ENCODE measurements at places on chromosomes 6 and 20.

- no peak for DNase-seq
Measured at GRCh38 chr6:137647762-137648447, 153.7 kb upstream of the OLIG3 start.

- no peak for DNase-seq
Measured at GRCh38 chr6:166558156-166559005, 28.1 kb downstream of the RAMACL start.

- DNase-seq = no peak
Measured at GRCh38 chr6:14517516-14518105, 400.0 kb downstream of the CD83 start.

- no peak for DNase-seq
Measured at GRCh38 chr6:11970114-11970513, 42.0 kb upstream of the HIVEP1 start.

DNA sequence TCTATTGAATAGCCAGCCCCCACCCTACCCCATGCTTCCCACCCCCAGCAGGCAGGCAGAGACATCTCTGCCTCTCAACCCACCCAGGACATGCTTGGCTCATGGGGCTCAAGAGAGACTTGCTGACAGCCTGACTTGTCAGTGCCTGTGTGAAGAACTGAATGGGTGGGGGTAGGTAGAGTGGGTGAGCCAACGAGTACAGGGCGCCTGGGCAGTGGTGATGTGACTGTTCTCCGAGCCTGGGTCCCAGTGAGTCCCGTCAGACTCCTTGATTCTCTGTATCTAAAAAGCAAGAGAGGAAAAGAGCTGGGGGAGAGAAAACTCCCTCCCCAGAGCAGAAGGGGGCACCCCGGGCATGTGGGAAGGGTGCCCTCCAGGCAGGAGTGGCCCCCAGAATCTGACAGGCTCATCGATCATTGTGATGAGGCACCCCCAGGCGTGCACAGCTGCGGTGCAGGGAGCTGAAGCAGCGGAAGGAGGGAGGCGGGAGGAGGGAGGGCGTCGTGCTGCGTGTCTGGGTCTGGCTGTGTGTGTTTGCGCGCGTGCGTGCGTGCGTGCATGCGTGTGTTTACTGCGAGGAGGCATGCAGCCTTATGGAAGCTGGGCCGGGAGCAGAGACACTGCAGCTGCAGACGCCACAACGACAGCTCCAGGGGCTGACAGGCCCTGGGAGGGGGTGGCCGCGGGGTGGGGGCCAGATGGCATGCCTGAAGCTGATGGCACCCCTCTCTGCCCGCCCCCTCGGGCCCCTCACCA, 40.2 kb downstream of the FOXP4 start:
- no peak for DNase-seq

DNA sequence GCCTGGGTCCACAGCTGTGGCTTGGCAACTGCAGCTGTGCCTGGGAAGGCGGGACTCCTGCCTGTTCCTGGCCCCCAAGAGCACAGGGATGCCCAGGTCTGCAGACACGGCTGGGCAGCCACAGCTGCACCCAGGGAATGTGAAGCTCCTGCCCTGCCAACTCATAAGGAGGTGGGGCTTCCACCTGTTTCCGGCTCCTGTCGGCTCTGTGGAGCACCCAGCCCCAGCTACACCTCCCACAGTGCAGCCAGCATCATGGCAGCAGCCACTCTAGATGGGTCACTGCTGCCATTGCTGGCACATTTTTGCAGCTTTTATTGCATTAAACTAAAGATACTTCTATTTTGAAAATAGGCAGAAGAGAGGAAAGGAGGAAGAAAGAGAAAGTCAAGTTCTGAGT, 207.9 kb downstream of the SAMD5 start:
- no peak for DNase-seq

DNA sequence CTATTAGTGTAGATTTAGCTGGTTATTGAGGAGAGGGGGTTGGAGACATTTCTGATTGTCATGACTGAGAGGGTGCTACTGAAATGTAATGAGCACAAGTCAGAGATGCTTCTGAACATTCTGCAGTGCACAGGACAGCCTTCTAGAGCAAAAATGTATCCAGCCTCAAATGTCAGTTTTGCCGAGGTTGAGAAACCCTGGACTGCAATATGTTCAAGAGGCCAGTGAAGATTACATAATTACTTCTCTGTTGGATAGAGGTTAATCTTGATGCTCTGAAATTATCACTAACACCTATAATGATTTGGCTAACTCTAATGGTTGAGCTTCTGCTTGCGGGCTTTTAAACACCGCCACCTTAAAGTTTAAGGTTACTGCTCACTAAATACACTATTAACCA, 3.4 kb upstream of the DUSP22 start:
- peak; percentile 49 for DNase-seq

DNA sequence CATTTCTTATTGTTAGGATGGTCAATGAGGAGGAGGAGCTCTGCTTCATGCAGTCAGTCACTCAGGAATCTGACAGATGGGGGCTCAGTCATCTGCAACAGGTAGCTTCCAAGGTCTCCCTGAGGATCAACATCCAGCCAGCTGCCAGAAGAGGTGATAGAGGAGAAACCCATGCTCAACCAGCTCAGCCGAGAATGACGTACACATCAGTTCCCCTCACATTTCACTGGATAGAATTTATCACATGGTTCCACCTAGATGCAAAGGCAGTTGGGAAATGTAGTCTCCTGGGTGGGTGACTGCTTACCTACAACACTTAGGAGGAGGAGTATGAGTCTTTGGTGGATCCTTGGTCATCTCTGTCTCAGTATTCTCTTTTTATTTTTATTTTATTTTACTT, 144.5 kb downstream of the CEBPB start:
- DNase-seq = peak; percentile 67

- no peak for DNase-seq
Measured at GRCh38 chr6:52059821-52060220, 27.6 kb downstream of the PKHD1 start.

DNA sequence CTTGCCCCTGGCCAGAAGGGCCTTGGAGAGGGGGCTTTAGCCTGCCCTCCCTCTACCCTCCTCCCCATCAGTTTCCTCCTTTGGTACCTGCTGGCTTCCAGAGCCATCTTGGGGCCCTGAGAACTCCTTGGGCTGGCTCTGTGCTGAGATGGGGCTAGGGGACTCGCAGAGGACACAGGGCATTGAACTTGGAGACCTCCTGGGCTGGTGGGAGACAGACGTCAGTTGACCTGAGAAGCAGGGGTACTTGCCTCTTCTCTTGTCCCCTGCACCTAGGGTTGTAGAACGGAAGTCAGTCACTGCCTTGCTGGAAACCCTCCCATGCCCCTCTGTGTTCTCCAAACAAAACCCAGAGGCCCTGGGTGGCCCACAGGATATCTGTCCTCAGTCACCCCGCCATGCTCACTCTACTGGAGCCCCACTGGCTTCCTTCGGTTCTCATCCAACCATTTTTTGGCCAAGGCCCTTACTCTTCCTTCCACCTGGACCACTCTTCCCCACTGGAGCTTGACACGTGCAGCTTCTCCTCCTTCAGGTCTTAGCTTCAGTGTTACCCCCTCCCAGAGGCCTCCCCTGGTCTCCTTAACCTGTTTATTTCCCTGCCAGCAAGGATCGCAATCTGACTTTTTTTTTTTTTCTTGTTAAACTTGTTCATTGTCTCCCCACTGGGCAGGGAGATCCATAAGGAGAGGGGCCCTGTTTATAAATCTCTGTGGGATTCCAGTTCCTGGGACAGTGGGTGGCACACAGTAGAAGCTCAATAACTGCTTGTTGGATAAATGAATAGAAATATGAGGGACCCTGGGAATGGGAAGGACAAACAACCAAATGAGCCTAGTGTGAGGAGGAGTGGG, 971 bp downstream of the RBCK1 start:
- DNase-seq = peak; percentile 5

GRCh38 chr6:67825201-67825895, 809.7 kb upstream of the ADGRB3 start:
- DNase-seq = no peak

GRCh38 chr20:34862724-34863123, 9.9 kb downstream of the GGT7 start:
- no peak for DNase-seq

DNA sequence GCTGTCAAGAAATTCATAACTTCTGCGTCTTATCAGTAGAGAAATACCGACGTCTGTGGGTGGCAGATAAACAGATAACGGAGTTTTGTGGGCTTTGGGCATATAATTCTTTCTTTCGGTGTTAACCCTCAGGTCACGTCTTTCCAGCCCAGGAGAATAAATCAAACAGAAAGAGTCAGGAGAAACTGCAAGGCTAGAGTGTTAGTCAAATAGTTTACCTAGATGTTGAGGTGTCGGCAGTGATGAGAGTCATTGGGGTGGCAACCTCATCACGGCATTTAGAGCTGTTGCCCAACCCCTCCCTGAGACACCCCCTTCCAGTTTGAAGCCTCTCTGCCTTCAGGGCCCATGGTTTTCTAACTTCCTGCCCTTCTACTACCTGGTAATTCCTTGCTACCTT, 49.5 kb downstream of the ADTRP start:
- DNase-seq = no peak

DNA sequence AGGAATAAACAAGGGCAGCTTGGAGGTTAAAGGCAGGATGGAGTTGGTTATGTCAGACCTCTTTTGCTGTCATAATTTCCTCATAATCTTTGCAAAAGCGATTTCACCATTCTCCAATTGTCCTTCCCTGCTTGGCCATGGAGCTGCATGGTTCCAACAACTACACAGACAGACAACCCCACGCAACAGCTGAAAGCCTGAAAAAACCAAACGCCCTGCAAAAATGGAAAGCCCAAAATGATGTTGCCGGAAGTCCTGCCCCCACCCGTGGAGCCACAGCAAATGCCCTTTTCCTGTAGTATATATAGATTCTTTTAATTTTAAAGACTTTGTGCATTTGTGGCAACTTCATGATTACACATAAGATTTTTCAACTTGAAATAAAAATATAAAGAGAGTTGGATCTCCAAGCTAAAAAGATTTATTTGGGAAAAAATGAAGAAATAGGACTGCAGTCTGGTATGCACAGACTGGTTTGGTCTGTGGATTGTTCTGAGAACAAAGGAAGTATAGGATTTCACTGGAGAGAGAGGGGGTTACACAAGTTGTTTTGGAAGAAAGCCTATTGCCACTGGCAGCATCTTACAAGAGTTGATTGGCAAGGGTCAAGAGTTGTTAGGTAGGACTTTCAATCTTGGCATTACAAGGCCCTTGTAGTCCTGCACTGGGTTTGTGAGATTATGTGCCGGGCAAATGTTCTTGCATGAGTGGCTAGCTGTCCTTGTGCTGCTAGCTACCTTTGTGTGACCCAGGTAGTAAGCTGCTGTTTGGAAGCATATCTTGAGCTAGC, 190.0 kb downstream of the C6orf118 start:
- no peak for DNase-seq

GRCh38 chr20:588476-588875, 21.6 kb downstream of the TCF15 start:
- no peak for DNase-seq

DNA sequence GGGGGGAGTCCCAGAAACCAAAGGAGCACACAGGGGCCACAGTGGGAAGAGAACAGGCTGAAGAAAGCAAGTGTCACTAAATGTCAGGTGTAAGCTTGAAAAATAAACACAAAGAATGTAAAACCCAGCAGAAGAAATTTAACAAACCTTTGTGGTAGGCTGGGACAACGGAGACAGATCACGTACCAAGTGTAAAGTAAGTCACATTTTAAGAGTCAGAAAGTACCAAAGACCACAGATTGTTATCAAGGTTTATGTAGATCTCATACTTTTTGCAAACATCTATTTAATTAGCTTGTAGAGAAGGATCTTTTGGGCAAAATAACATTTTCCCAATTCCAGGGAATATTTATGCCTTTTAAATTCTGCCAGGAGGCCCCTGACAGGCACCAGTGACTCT, 1.6 kb downstream of the CLIC5 start:
- DNase-seq = no peak

GRCh38 chr6:18368277-18369105, 18.7 kb upstream of the RNF144B start:
- DNase-seq = no peak

GRCh38 chr20:49482621-49483017, at the start of gene KCNB1:
KCNB1 (minus strand) TSS chr20:49482668; CDS start chr20:49482480, 188 bp downstream.
- DNase-seq = peak; percentile 57

GRCh38 chr6:93087606-93088005, 331.8 kb downstream of the EPHA7 start:
- no peak for DNase-seq

DNA sequence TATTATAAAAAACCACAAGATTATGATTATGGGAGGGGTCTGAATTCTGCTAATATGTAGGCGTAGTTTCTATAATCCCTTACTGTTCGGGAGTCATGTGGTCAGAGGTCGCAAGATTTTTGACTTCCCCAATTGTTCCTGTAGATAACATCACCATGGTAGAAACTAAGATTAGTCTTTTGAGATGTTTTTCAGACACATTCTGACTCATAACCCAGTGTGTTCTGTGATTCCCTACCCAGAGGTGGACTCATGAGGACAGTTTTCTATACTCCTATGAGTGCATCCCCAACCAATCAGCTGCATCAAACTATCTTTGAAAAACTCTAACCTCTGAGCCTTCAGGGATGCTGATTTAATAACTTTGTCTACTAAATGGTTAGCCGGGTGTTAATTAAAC, 175.5 kb downstream of the RFPL4B start:
- DNase-seq = no peak

- DNase-seq = no peak
Measured at GRCh38 chr6:1923449-1923848, 313.7 kb downstream of the FOXC1 start.

GRCh38 chr6:85997206-85997605, 354.5 kb upstream of the SYNCRIP start:
- DNase-seq = no peak

DNA sequence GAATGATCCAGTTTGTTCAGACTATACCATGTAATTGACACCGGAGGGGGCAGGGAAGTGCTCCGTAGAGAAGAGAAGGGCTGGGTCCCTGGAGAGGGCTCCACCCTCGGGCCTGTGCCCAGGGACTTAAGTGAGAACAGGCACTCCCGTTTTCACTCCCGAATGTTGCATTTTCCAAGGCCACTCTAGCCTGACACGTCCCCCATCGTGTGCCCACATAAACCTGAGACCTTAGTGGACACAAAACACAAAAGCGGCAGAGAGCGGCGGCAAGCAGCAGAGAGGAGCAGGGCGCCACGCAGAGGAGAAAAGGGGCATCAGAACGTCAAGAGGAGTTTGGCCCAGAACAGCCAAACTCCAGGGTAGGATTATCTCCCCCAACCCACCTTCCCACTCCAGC, 1405.1 kb downstream of the GRIK2 start:
- DNase-seq = no peak

DNA sequence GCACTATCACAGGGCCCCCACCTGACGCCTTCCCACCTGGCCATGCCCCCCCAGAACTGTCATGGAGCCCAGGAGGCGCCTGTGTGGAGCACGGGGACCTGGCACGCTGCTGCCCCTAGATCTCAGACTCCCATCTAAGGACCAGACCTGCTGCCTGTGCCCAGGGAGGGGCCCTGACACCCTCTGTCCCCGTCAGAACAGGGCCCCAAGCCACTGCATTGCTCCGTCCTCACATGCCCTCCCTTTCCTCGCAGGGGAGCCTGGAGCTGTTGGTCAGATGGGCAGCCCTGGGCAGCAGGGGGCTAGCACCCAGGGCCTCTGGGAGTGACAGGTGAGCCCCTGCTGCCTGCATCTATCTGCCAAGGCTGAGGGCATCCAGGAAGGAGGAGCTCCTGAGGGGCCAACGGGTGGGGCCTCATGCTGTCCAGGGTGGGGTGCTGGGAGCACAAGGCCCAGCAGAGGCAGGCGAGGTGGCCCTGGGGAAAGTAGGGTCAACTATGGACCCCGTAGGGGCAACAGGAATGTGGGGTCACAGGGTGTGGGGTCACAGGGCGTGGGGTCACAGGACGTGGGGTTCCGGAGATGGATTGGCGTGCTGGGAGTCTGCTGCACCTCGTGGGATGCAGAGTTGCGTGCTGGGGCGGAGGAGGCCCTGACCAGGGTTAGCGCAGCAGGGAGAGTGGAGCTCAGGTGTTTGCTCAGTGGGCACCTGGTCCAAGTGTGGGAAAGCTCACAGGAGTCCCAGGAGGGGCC, 31.6 kb downstream of the CHRNA4 start:
- no peak for DNase-seq

Measured in suppressor macrophage treated with lipopolysaccharide for 1 hour (primary cell).